ENCODE measurements at places on chromosomes 11 and 22.

GRCh38 chr11:134554106-134554505, 142.1 kb upstream of the B3GAT1 start:
- DNase-seq = peak; percentile 42

- DNase-seq = peak; percentile 63
Observed at GRCh38 chr11:71342951-71343827, 90.8 kb upstream of the SHANK2 start.

- DNase-seq = no peak
Observed at GRCh38 chr11:15976433-15977045, 379.8 kb downstream of the SOX6 start.

GRCh38 chr11:83193315-83194280, at the start of gene ANKRD42:
Gene ANKRD42, plus strand, starts transcription at chr11:83193712. Its CDS starts 959 bp downstream, at chr11:83194671.
- peak; percentile 95 for DNase-seq

GRCh38 chr11:115710426-115710825, 206.2 kb upstream of the CADM1 start:
- DNase-seq = no peak

DNA sequence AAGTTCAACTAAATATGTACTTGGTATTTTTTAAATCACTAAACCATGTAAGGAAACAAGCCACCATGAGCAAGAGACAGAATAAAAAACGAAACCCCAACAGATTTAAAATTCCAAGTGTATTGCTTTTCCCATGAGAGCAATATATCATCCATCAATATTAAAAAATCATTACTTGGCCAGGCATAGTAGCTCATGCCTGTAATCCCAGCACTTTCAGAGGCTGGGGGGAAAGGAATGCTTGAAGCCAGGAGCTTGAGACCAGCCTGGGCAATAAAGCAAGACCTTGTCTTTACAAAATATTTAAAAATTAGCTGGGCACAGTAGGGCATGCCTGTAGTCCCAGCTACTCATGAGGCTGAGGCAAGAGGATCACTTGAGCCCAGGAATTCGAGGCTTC, 190.8 kb downstream of the TTC28 start:
- no peak for DNase-seq

GRCh38 chr11:5620651-5621521, 3.9 kb upstream of the TRIM34 start:
- no peak for DNase-seq

- no peak for DNase-seq
Observed at GRCh38 chr22:35860837-35861236, 143.2 kb downstream of the APOL5 start.

DNA sequence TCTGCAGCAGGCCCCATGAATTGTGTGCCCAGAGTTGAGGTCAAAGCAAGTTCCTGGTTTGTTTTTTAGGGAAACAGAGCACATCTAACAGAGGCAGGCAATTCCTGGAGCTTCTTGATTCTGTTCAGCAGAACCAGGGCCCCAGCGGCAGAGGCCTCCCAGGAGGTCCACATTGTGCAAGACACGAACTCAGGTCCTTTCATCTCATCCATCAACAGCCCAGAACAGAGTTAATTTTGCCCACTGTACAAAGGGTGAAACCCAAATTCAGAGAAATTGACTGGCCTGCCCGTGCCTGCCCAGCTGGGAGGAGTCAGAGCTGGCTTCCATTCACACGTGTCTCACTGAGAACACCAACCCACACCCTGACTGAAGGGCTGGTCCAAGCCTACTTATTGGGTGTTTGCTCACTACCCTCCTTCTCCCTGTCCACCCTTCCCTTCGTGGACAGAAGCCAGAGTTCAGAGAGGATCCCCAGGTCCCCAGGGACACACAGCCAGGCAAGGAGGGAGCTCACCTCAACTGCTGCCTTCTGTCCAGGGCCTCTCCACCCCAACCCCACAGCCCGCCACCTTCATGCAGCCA, 607.1 kb downstream of the TBC1D22A start:
- no peak for DNase-seq

GRCh38 chr11:15757048-15757698, 599.2 kb downstream of the SOX6 start:
- DNase-seq = no peak

- peak; percentile 60 for DNase-seq
Observed at GRCh38 chr11:125345421-125346178, 150.5 kb downstream of the FEZ1 start.

GRCh38 chr11:57444362-57445121, 15.8 kb upstream of the RTN4RL2 start:
- DNase-seq = no peak

DNA sequence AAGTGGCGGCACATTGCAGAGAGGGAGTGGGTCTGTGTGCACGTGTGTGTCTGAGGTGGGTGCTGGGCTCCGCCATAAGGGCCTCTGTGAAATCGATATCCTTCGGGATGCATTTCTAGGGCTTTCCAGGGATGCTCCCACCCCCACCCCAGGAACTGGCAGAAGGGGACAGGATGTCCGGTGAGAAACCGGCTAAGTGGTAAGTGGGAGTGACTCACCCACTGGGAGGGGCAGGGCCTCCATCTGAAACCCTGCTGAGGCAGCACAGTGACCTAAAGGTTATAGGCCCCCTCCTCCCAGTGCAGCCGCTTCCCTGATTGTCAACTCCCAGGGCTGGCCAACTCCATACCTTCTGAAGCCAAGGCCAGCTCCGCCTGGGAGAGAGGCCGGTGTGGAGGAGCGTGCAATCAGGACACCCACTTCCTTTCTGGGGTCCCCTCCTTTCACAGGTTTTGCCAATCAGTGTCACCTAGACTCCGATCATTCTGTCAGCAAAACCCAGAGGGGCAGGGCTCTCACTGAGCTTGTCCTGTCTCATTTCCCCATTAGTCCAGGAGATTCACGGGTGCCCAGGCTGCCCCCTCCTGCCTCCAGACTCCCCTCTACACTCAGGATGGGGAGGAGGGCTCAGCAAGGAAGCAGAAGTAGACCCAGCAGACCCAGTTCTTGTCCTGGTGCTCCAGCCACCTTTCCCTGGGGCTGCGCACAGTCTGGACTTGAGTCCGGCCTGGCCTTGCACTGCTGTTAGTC, 44.5 kb downstream of the NECTIN1 start:
- DNase-seq = no peak

GRCh38 chr11:65430406-65431217, 8.0 kb downstream of the NEAT1 start:
- DNase-seq = peak; percentile 15

- DNase-seq = no peak
Observed at GRCh38 chr11:67438158-67438902, 848 bp upstream of the PTPRCAP start.

DNA sequence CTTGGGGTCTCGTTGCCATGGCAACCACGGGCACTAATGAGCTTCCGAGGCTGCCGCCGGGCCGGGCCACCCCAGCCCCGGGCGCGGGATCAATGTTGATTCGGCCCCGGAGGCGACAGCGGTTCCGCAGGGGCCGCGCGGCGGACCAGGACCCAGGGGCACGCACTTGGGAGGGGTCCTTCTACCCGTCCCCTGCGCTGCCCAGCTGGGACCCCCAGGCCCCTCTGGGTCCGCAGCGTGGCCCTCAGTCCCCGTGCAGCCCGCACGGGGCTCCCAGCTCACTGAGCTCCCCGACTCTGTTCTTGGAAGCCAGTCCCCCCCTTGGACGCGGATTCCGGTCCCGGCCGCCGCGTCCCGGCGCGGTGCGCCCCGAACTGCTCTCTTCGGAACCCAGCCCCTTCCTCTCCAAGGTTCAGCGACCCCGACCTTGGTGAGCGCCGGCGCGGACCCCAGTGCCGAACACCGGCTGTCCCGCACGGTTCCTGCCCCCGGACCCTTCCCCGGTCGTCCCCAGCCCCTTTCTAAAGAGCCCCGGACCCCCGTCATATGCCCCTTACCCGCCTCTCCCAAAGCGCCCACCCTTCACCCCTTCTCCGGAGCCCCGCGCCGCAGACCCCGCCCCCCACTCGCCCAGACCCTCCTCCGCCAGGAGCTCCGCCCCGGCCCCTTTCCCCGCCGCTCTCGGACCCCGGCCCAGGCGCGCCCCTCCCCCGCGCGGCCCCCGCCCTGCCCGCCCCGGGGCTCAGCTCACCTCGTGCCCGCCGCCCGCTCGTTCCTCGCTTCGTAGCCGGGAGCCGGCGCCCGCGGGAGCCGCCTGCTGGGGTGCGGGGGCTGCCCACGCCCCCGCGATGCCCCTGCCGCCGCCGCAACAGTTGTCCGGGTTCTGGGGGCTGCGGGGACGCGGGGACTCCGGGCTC, 18.3 kb upstream of the SHISAL1 start:
- no peak for DNase-seq

DNA sequence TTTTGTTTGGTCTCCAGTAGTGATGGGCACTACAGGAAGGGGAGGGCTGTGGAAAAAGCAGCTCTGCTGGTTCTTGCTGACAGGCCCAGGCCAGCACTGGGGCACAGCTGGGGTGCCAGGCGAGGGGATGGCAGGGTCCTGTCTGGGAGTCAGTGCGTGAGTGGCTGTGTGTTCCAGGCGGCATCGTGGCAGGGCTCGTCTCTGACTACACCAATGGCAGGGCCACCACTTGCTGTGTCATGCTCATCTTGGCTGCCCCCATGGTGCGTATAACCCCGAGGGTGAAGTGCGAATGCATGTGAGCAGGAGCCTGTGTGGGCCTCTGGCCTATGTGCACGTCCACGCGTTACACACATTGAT, 20.9 kb downstream of the SLC37A2 start:
- no peak for DNase-seq

GRCh38 chr11:45554230-45554967, 111.0 kb downstream of the CHST1 start:
- DNase-seq = no peak

DNA sequence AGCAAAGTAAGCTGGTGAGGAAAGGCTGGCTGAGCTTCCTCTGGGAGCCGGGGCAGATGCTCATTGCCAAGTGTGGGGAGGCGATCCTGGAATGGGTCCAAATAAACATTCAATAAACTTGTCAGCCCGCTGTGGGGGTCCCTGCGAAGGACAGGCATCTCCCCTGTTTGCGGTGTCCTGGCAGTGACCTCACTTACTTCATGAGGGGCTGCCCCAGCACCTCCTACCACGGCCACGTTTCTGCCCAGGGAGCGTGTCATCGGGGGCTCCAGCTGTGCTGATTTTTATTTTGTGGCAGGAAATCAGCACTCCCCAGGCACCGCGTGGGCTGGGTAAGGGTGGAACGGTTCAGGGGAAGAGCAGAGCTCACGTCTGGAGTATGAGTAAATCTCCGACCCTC, 493.9 kb upstream of the B3GAT1 start:
- DNase-seq = no peak
